Tibial nerve (tissue), 4 donors: ENCODE measurements at places on chromosomes 13 and 19.

DNA sequence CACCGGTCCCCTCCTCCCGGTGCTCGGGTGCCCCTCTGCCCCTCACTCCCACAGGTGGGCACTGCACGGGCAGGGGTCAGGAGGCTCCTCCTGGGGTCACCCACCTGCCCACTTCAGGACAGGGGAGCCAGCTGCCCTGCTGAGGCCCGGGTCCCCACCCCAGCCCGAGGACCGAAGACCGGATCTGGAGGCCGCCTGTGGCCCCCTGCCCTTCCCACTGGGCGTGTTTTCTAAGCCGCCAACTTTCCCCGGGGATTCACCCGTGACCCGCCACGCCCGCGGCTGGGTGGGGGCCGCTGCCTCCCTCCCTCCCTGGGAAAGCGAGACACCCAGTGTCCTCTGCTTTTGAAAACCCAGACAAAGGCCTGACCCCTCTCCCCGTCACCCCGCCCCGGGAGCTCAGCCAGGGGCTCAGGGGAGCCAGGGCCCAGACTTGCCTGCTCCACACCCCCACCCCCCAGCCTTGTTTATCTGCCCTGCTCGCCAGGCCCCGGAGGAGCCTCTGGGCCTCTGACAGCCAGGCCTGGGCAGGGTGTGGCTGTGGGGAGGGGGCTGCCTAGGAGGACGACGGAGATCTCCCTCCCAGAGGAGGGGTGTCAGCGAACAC, 1.3 kb downstream of the PALM start:
- DNase-seq = no peak

- no peak for DNase-seq
Observed at GRCh38 chr19:44345959-44346358, 10.5 kb downstream of the ZNF112 start.

GRCh38 chr13:33676045-33676989, 141.6 kb upstream of the RFC3 start:
- DNase-seq = peak; percentile 17

DNA sequence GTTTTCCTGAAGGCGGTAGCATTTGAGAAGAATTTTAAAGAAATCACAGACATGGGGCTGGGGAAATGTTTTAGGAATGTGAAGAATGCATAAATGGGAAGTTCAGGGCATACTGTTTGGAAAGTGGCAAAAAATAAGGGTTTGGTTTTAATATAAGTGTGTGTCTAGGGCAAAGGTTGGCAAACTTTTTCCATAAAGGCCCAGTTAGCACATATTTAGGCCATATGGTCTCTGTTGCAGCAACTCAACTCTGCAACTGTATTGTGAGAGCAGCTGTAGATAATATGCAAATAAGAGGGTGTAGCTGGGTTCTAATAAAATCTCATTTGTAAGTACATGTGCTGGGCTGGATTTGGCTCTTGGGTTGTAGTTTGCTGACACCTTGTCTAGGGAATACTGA, 521.9 kb downstream of the DIAPH3 start:
- DNase-seq = no peak

DNA sequence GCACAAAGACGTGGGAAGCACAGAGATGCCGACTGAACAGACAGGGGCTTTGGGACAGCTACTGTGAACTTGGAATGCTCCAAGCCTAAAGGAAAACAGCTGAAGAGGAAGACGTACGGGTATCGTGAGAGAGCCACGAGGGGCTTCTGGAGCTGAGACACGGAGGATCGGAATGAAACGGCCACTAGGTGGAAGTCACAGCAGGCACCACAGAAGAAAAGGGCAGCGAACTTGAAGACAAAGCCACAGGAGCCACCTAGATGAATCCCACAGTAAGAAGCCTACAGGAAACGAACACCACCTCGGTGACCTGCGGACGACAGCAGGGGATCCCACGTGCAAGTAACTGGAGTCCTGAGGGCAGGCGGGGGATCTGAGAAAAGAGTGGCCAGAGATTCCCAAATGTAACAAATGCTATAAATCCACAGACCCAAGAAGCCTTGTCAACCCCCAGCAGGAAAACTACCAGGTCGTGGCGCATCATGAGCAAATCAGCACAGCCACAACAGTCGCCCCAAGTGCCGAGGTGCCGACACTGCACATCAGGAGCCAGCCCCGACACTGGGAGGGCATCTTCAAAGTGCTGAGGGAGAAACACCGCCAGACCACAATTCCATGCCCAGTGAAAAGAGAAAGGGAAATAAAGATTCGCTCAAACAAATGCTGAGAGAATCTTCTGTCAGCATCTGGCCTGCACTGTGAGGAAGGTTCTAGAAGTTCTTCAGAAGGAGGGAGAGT, 39.3 kb upstream of the ISYNA1 start:
- no peak for DNase-seq

DNA sequence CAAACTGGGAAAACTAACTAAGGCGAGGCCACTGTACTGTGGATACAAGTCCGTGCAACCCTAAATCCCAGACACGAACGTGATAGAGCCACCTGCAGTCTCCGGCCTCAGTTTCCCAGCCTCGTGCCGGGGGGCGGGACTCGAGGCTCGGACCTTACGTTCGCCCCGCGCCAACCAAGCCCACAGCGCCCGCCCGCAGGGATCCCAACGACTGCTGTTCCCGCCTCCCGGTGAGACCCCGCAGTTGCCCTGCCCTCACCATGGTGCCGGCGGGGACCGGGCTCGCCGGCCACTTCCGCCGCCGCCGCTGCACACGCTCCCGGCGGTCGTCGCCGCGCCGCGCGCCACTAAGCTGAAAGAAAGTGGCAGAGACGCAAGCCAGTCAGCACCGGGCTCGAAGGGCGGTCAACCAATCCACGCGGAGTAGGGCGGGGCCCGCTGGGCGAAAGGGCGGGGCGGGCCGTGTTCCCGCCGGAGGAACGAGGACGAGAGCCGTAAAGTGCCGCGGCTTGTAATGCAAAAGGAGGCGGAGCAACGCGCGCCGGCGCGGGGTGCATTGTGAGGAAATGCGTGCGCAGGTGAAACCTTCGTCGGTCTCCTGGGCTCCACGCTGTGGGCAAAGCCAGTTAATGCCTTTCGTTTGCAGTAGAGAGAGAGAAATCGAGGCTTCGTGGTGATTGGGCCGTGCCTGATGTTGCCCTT, at the start of gene LSM4:
Gene LSM4 (minus strand): TSS at position 318 of the 702 bp plus-strand sequence. CDS start 56 bp downstream, at position 262.
- DNase-seq = peak; percentile 96

DNA sequence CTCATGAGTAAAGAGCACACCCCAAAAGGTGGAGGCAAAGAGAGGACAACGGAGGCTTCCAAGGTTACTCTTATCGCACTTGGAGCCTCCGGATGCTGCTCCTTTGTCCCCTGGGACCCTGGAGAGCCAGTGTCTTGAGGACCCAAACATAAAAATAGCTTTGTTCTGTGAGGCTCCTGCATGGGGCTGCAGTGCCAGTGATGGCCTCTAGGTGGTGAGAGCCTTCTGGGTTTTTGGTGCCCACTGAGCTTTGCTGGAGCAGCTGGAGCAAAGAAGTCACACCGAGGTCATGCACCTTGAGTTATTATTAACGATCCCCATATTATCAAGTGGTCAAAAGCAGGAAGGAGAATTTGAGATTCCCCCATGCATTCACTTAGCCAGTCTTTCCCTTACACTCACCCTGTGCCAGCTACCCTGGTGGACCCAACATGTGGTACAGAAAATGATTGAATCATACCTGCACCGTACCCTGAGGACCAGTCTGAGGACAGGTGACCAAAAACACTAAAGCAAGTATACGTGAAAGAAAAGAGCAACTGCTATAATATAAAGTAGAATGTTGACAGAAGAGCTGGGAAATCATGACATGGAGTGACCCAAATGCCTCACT, 41.5 kb downstream of the ZNF682 start:
- no peak for DNase-seq

GRCh38 chr13:27605610-27606200, 14.6 kb downstream of the LNX2 start:
- DNase-seq = no peak

- DNase-seq = no peak
Observed at GRCh38 chr19:36527873-36528193, 238 bp downstream of the ZNF260 start.

DNA sequence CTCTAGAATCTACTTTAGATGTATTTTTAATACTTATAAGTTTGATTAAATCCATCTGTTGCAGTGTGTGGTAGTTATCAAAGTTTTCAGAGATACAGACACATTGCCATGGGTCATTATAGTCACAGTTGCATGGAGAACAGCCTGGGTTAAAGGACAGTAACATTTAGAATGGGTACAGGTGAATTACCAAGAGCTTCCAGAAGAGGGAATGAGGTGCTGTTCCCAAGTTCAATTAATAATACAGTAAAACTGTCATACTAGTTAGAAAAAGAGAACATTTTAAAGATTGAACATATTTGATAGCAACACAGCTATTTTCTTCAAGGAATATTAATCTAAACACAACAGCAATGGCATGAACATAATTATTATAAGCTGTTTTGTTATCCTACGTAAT, 322.6 kb upstream of the SLC10A2 start:
- DNase-seq = no peak

DNA sequence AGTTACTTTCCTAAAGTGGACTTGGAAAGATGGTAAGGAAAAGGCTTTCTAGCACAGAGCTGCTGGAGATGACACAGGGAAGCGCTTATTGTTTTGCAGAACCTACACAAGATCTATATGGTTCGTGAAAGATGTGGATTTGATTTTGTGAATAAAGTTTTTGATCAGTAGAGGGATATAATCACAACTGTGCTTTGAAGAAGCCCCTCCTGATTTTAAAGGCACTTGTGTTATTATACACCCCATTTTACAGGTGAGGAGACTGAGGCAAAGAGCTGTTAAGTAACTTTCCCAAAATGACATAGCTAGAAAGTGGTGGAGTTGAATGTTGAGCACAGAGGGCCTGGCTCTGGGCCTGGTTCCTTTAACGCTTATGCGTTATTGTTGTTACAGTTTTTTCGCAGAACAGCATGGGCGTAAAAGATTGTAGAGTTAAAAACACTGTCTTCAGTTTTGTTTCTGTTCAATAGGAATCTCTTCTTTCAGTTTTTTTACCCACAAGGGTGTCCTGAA, 1.4 kb downstream of the TDRD3 start:
- DNase-seq = no peak

GRCh38 chr19:54209058-54209810, 8.6 kb downstream of the RPS9 start:
- DNase-seq = no peak

- no peak for DNase-seq
Observed at GRCh38 chr13:37226971-37227370, 121.5 kb upstream of the CSNK1A1L start.

DNA sequence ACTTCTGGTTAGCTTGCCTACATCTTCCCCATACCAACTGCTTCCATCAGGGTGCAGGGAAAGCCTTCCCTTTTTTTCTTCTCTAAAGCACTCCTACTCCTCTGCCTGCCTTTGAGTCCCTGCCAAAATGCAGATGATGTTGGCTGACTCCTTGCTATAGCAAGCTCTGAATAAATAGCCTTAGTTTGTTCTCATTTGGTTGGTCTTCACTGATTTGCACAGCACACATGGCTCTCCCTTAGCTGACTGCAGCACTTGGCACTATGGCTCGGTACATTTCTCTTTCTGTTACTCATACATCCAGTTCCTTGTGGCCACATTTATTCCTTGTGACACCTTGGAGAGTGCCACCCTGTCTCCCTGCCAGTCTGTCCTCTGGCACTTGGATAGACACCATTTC, 249.8 kb downstream of the DCLK1 start:
- DNase-seq = no peak

DNA sequence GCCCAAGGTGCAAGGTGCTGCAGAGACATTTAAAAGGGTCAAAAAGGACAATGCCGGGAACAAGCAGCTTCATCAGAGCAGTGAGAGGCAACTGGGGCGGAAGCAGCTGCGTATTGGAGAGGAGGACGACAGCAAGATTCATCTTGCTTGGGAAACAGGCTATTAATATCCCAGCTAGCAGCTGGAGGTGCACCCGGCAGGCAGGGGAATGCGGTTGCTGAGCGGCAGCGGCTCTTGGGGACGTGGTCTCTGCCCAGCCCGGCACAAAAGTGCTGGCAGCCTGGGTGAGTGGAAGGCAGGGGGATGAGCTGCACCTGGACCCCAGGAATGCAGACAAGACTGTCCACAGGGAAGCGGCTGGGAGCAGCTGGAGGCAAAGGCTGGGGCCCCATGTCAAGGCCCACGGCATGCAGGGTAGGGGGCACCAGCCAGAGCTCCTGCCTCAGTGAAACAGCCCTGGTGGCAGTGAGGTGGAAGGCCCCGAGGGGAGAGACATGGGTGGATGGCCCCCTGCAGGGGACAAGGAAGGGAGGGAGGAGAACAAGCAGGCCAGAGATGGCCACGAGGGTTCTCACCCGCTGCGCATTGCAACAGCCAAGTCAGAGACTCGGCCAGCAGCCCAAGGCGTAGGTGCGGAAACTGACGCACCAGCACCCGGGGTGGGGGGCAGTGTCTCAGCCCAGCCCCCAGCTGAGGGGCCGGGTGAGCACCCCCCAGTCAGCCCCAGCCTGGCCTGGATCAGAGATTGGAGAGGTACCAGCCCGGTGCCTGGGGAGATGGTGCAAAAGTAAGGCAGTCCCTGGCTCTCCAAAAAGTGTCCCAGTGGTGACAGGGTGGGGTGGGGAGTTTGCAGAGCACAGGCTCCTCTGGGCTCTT, 34.4 kb downstream of the PEPD start:
- no peak for DNase-seq

- DNase-seq = no peak
Observed at GRCh38 chr13:63050287-63050686, 1634.6 kb upstream of the PCDH20 start.

GRCh38 chr13:74015137-74015536, 119.1 kb downstream of the KLF12 start:
- DNase-seq = no peak

- no peak for DNase-seq
Observed at GRCh38 chr13:63044589-63045313, 1629.1 kb upstream of the PCDH20 start.

- no peak for DNase-seq
Observed at GRCh38 chr13:40315416-40316064, 350.9 kb downstream of the FOXO1 start.

DNA sequence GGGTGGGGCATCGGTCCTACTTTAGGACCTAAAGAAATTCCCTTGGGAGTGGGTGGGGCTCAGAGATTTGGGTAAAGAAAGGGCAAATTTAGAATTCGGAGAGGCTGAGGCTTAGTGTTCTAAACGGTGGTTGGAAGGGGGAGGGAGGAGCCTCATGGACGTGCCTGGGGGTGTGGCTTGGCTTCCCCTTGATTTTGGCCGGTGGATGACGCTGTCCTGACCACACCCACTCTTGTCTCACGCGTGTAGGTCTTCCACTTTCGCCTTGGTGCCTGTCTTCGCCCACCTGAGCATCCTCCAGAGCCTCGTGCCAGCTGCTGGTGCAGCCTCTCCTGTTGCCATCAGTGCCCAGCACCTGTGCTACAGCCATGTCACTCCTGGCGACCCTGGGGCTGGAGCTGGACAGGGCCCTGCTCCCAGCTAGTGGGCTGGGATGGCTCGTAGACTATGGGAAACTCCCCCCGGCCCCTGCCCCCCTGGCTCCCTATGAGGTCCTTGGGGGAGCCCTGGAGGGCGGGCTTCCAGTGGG, 1.2 kb upstream of the NUP62 start:
- DNase-seq = no peak

- DNase-seq = no peak
Observed at GRCh38 chr19:709196-709964, 645 bp downstream of the PALM start.

DNA sequence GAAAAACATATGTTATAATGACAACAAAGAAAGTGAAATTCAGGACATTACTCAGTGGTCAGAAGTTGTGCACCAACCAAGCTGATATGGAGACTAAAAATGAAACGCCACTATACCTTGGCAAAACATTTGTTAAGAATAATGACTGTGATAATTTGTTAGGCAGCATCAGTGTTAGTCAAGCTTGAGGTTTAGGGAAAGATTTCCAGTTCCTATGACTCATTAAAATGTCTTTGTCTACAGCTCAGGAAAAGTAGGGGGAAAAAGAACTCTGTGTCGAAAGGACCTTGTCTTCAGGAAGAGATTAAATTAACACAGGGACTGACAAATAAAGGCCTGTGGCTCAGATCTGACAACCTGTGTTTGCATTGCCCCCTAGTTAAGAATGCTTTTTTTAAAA, 764.1 kb upstream of the SLITRK6 start:
- no peak for DNase-seq
